Cardiac muscle cell (in vitro differentiated cells and primary cell): ENCODE measurements at places on chromosomes 16 and 17. TPM values are rescaled to one million over a fixed set of nuclear protein-coding genes. Genes with fewer than 3 reads are reported as not detected.

Gene CTCF
- 25.2 and 33.9 TPM in 2 replicates for total RNA-seq

Gene FBXW10
- 0.04 and 0.12 TPM in 2 replicates for total RNA-seq

Gene NOG
- total RNA-seq: 45.5 and 66.4 TPM in 2 replicates

Gene KRT33B
- total RNA-seq: not detected in 2 replicates

Gene GRB7
- total RNA-seq: 1.9 and 6.6 TPM in 2 replicates

Gene KCNH6
- total RNA-seq: 0.06 and 0.11 TPM in 2 replicates

Gene TP53TG3
- not detected in 2 replicates for total RNA-seq

Gene CD300LF
- total RNA-seq: not detected in 2 replicates

Gene KAT2A
- total RNA-seq: 38.2 and 76.9 TPM in 2 replicates

GRCh38 chr17:28145348-28145747, 102.9 kb downstream of the NLK start:
- peak; percentile 7 for DNase-seq

DNA sequence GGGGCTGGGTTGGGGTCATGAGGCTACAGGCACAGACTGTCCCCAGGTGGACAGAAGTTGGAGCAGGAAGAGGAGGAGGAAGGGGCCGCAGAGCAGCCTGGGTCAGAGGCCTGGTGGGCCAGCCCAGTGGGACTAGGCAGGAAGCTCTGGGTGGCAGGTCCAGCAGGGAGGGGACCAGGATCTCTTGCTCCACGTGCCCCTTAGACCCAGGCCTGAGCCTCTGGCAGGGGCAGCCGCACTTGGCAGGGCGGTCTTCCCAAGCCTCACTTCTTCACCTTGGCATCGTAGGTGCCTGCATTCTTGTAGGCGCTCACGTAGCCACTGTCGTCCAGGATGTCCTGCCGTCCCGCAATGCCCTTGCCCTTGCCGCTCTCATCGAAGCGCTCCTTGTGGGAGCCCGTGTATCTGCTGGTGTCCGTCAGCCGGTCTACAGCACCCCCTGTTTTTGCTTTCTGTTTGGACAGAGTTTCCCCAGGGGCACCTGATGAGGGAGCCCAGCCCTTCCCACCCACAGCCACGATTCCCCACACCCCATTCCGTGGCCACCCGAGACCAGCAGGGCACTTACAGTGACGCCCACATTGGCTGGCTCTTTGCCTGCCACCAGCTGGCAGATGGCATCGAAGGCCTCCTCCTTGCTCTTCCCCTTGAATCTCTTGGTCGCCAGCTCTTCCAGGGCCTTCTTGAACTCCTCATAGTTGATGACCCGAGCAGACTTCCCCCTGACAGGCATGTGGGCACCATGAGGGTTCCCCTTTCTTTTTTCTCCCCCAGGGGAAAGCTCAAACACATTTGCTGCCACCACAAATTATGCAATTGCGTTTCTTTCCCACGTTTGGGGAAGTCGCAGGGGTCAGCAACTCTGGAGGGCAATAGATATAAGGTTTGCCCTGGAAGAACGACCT, 3.1 kb downstream of the TPPP3 start:
- DNase-seq: no peak

DNA sequence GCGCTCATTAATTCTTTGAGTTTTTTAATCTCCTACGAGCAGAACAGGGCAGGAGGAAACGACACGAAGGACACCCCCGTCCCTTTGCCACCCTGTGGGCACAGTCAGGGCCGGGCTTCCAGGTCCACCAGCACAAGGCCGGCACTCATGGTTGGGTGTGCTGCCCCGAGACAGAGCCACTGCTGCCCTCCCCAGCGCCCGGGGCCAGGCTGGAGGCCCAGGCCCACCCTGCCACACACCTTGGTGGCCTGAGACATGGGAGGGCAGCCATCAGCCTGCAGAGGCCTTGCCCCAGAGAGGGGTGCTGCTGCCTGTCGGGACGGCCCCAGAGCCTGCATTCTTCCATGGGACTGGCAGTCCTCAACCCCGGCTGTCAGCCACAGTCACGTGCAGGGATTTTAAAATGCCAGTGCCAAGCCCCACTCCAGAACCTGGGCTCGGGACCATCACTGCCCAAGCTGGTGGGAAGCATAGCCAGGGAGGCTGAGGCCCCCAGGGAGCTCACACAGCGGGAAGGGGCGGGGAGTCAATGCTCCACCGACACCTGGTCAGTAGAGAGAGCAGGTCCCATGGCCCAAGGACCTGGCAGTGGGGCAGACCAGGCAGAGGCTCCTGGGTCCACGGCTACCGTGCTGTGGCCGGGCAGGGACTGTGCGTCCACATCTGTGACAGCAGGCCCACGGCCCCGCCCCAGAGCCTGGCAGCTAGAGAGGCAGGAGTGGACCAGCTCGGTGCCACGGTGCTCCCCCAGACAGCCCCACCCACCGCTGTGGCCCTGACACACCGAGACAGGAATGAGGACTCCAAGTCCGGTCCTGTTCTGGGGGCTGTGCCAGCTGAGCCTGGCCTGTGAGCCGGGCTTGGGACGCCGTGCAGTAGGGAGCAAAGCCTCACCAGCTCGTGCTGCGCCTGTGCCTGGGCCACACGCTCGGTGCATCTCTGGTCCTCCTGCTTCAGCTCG, 27.5 kb downstream of the CEP131 start:
- no peak for DNase-seq

- no peak for DNase-seq
These were observed 10.9 kb upstream of the TBX2 start for GRCh38 chr17:61388561-61389356.

- DNase-seq: no peak
These were observed 11.6 kb downstream of the LRRC3C start for GRCh38 chr17:39939106-39939505.

- DNase-seq: no peak
These were observed 62.1 kb downstream of the MRC2 start for GRCh38 chr17:62689441-62690167.

GRCh38 chr16:85574672-85575475, 38.2 kb upstream of the GSE1 start:
- no peak for DNase-seq

DNA sequence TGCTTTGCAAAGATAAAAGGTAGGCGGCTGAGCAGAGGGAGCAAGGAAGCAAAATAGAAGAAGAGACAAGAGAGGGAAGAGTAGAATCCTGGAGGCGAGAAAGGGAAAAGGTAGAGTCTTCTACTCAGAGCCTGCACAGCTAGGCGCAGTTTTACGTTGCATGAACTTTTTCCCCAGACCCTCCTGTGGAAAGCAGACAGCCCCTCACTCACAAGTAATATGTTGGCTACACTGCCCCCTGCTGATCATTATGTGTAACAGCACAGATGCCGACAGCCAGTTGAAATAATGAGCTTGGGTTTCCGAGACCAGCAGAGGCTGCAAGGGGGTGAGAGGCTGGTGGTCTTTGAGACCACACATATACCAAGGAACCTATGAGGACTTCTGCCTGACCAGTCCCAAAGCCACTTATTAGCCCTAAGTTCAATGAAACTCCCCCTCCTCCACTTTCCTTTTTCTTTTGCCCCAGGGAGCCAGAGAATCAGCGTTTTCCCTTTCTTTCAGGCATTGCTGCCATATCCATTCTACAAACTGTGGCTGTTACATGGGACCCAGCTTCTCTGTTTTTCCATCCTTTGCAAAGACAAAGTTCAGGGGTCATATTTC, 22.5 kb upstream of the CMTR2 start:
- DNase-seq: peak; percentile 28

- no peak for DNase-seq
These were observed 20.1 kb downstream of the MINK1 start for GRCh38 chr17:4853208-4853671.

DNA sequence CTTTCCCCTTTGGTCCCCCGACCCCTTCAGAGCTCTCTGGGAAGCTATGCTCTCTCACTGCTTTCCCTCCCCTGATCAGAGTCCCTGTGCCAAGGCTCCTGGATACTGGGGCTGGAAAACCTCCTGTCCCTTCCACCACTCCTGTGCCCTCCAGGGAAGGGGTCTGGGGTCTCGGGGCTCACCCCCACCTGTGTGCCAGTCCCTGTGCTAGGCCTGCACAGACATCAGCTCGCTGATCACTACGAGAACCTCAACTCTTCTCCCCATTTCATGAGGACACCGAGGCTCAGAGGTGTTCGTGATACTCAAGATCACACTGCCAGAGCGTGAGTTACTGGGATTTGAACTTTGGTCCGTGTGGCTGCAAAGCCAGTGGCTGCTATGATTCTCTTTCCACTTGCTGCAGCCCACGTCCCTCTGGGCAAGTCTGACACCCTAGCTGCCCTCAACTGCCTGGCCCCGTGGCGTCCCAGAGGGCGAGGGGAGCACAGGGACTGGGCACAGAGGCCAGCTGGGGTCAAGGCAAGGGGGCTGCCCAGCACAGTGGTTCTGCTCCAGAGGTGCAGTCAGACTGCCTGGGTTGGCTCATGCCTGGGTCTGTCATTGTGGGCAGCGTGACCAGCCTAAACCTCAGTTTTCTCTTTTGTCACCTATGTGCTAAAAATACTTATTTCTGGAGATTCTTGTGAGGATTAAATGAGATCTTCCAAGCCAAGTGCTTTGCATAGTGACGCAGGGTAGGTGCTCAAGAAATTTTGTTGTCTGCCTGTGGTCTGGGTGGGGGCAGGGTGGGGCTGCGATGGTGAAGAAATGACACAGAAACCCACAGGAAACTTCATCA, 43.8 kb upstream of the TOB1 start:
- DNase-seq: no peak

DNA sequence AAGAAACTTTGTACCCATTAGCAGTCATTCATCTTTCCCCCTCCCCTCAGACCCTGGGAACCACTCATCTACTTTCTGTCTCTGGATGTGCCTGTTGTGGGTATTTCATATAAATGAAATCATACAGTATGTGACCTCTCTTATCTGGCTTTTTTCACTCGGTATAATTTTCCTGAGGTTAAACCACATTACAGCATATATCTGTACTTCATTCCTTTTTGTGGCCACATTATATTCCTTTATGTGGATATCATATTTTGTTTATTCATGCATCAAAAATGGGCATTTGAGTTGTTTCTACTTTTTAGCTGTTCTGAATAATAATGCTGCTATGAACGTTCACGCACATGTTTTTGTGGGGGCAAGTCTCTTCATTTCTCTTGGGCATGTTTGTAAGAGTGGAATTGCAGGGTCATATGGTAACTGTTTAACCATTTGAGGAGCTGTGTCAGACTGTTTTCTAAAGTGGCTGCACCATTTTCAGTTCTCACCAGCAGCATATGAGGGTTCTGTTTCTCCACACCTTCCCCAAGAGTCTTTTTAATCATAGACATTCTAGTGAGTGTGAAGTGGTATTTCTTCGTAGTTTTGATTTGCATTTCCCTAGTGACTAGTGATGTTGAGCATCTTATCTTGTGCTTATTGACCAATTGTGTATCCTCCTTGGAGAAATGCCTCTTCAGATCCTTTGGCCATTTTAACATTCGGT, 3.8 kb downstream of the SNX29 start:
- DNase-seq: no peak

- no peak for DNase-seq
These were observed 9.2 kb downstream of the RPUSD1 start for GRCh38 chr16:778909-779527.

GRCh38 chr16:7268182-7268581, 64.5 kb upstream of the RBFOX1 start:
- DNase-seq: peak; percentile 68

DNA sequence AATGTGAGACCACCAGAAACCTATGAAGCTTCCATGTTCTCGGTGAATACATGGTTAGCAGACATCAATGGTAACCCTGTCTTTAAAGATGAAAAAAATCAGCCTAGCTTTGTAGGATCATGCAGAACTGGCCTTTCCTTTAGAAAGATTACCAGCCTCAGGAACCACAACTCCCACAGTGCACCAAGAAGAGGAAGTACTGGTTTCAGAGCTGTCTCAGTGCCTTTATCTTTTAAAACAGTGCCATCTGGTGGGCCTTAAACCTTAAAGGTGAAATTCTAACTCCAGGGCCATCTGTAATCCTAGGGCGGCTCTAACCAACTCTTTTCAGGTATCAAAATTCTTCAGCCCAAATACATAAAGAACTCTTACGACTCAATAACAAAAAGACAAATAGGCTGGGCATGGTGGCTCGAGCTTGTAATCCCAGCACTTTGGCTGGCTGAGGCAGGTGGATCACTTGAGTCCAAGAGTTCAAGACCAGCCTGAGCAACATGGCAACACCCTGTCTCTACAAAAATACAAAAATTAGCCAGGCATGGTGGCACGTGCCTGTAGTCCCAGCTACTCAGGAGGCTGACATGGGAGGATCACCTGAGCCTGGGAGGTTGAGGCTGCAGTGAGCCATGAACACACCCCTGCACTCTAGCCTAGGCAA, 5.4 kb downstream of the ATPAF2 start:
- peak; percentile 91 for DNase-seq

DNA sequence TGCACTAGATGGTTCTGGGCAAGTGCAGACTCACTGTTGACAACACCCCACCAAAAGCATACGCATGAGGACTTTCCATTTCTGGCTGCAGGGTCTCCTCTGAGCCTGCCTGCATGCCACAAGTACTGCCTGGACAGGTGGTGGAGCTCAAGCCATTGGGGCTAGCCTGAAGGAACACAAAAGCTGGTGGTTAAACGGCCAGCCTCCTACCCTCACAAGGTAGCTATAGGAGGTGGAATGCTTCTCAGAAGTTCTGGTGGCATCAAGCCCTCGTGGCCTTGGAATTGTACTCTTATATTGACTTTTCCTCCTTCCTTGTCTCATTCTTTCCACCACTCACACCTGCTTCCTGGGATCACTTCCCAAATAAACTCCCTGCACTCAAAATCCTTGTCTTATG, 56.6 kb upstream of the BCAR1 start:
- no peak for DNase-seq

DNA sequence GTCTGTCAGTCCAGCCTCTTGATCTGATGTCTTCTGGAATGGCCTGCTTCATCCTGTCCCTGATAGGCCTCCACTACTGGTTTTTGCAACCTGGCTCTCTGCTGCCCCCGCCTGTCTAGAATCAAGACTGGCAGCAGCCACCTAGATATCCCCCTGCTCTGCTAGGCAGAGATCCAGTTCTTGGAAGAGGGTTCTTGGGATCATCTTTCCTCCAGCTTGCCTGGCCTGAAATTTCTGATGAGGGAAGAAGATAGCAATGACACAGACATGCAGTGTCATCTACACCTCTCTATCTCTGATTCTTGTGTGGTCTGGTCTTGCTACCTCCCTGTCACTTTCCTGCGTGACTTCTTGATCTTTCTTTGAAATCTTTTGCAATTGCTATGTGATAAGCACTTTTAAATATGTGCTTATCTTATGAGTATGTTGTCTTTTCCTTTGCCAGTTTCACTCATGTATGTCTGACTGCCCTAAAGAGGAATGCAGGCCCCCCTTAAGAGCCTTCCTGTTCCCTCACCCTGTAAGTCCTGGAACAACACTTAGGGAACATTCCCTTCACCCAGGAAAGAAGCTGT, 20.3 kb upstream of the NFATC3 start:
- DNase-seq: peak; percentile 88

- no peak for DNase-seq
These were observed 105.5 kb downstream of the SOX9 start for GRCh38 chr17:72226322-72226721.

- no peak for DNase-seq
These were observed 28.0 kb upstream of the EVI2A start for GRCh38 chr17:31349454-31349853.

DNA sequence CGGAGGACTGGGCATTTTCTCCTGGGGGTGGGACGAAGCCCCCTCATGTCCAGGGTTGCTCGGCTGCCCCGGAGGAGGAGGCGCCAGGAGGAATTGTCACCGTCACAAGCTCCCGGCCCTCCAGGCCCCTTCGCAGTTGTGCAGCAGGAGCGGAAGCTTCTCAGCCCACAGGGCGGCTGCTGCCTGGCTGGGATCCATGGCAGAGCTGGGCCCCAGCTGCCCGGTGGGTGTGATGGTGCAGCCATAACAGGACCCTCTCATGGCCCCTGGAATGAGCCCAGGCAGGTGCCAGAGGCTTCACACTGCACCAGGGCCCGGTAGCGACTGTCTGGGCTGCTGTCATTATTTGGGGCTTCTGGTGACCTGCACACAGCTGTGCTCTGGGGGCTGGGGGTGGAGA, 54.9 kb upstream of the GNG13 start:
- no peak for DNase-seq

GRCh38 chr17:17576772-17577234, 14.7 kb downstream of the PEMT start:
- DNase-seq: no peak
